Amygdala (tissue), 56 donors: ENCODE measurements at places on chromosomes 13 and 19.

GRCh38 chr13:38348861-38349389 lies 726 bp upstream of the UFM1 start:
- no peak for DNase-seq

- DNase-seq: no peak
Measured at GRCh38 chr13:109105899-109106298, 476.5 kb downstream of the MYO16 start.

DNA sequence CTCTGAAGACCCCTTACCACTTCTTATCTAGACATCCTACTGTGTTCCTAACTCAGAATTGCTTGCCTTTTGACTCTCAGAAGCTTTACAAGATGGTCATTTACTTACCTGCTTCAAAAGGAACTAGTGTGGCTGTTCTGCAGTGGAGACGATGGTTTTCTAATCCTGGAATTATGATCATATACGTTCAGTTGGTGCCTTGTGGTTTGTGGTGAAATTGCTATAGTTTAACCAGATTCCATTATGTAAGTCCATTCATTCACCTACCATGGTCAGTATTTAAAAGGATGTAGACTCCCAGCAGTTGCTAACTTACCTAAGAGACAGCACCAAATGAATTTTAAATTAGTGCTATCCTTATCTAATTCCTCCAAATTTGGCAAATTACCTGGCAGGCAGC lies 210.9 kb downstream of the SHISA2 start:
- DNase-seq: no peak

DNA sequence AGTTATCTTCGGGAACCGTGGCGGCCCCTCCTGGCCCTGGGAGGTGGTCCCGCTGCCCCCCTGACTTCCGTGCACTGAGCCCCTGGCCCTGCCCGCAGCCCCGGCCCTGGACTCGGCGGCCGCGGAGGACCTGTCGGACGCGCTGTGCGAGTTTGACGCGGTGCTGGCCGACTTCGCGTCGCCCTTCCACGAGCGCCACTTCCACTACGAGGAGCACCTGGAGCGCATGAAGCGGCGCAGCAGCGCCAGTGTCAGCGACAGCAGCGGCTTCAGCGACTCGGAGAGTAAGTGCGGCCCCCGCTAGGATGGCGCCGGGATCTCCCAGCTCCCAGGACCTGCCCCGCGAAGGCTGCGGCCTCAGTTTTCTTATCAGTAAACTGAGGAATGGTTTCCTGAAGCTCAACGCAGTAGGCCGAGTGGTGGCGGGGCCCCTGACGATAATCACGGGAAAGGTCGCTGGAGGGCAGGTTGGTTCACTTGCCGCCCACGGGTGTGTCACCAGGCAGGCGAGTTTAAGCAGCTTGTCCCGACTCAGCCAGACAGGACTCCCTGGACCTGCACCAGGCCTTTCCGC lies 924 bp downstream of the RGCC start:
- DNase-seq: no peak

GRCh38 chr19:7857727-7858108 lies 16.5 kb downstream of the PRR36 start:
- no peak for DNase-seq

- no peak for DNase-seq
Measured at GRCh38 chr19:7067716-7068115, 1.8 kb upstream of the ZNF557 start.

DNA sequence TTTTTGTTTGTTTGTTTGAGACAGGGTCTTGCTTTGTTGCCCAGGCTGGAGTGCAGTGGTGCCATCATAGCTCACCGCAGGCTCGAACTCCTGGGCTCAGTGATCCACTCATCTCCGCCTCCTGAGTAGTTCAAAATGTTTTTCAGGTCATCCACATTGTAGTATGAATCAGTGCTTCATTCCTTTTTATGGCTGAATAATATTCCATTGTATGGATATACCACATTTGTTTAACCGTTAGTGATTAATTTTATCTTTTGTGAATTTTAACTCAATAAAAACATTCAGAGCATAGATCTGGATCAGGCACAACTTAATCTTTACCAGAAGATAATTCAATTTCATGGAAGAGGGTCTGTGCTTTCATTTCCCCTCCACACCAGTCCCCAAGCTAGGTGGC lies 47.7 kb downstream of the VAV1 start:
- DNase-seq: no peak

DNA sequence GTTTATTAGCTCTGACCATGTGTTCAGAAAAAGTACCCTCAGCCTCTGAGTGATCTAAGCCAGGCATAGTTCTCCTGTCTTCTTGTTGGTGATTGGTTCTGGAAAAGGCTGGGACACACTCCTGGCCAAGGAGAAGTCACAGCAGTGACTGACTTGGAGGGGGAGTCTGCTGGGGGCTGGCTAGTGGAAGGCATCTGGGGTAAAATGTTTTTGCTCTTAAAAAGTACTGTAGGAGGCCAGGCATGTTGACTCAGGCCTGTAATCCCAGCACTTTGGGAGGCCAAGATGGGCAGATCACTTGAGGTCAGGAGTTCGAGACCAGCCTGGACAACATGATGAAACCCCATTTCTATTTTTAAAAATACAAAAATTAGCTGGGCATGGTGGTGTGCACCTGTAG lies 21.7 kb downstream of the FAM187B start:
- no peak for DNase-seq

DNA sequence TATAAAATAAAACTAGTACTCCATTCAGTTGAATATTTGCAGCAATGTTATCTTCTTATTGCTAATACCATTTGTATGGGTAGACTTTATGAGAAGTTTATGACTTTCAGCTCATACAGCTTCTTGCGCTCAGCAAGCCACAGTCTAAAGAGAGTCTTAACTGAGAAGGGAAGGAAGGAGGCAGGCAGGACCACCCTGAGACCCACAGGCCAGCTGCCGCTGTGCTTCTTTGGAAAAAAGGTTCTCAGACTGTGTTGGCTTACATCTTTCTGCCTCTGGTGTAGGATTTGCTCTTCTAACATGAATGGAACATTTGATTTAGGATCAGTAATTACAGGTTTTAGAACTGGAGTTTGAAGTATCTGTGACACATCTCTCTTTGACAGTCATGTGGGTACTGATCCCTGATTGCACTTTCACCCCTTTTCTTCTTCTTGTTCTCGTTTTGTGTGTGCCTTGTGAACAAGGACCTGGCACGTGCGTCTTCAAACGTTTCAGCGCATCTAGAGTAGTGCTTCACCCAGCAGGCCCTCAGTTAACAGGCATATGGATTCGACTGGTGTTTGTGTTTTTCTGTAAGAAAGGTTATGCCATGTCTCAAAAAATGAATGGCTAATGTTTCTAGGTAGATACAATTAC lies 7.1 kb upstream of the GPR18 start:
- no peak for DNase-seq

GRCh38 chr13:102930566-102930965 lies 84.7 kb downstream of the ERCC5 start:
- no peak for DNase-seq

- no peak for DNase-seq
Measured at GRCh38 chr13:112254900-112255299, 121.3 kb upstream of the SPACA7 start.

DNA sequence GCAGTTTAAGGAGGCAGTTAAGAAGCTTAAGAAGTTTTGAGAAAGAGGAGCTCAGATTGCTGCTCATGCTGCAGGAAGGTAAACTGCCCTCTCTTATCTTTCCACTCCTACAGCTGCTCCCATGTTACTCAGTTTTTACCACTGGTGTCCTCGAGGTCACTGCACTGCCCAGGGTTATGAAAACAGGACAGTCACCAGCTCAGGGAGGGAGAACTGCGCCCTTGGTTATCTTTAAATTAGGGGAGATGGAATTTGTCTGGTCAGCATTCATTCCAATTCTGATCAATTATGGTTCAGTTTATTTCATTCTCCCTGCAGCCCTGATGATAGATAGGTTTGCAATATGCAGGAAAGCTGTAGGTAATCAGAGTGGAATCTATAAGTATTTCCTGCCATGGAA lies 10.8 kb upstream of the SLC46A3 start:
- no peak for DNase-seq
